ENCODE measurements at places on chromosomes 5 and 9.

DNA sequence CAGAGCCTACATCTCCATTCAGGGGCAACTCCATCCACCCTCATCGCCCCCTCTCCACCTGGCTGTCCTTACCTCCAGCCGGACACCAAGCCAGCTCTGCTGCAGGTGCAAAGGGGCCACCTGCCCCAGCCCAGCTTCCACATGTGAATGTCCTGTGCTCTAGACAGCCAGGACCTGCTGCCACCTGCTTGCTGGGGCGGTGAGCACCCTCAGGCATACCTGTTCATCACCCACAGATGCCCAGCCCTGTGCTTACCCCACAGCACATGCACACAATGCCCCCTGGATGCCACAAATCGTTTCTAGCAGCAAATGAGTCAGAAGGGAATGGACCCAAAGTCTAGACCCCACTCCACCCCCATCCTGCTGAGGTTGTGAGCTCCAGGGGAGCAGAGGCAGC is 13.3 kb upstream of the NKD2 start:
- peak; percentile 8 for DNase-seq

DNA sequence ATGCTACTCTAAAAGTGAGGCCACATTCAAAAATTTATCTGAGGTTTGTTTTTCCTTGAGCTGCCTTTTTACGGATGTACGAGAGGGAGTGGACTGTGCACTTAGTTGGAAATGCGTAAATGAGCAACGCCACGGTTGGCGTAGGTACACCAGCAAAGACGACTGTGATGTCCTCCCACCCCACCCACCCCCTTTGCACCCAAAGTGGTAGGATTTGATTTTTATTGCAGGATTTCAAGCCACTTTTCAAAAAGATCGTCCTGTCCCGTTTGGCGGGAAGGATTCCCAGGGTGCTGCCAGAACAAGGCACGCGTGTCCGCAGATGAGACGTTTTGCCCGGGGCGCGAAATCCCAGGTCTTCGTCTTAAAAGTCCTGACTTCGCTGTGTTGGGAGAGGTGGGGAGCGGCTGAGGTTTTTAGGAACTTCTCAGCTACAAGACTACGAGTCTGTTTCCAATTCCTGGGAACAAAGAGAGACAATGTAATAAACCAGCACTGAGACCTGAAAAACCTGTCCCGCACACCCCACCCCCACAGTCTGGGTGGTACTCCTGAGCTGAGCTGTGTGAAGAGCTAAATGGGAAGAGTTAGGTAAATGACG is 1.0 kb upstream of the TLE1 start:
- DNase-seq: no peak

DNA sequence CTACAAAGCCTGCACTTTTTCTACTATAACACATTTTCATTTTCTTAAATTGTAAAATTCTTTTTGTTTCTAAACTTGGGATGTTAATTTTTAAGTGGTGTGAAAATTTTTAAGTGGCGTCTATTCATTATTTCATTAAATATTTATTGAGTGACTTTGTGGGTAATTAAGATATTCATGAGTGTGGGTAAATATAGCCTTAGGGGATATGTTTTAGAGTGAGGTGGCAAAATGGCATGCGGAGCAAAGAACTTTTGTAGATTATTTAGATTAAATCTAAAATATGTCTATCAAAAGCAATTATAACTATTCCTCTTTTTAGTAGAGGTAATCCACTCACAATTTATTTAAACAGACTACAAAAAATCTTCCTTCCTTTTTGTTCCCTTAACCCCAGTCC is 188.4 kb downstream of the PCSK1 start:
- no peak for DNase-seq

DNA sequence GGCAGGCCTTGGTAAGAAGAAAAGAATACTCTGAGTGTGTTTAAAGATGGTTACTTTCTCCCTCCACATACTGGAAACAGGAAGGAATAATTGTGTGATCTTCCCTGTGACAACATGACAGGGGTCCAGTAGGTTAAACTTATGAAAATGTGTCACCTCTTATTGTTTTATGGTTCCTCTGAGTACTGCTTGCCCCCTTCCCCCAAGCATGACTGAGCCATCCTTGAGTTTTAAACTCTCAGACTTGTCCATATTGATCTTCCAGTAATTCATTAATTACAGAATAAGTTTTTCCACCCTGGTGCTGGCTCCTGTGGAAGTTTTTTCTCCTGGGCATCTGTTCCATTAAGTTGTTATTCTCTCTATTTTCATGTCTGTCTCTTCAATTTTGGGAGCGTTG is 95.8 kb downstream of the CNTLN start:
- DNase-seq: no peak

GRCh38 chr5:148702019-148702596 is 47.8 kb upstream of the HTR4 start:
- no peak for DNase-seq

- no peak for DNase-seq
Observed at GRCh38 chr9:106423575-106423974, 439.4 kb upstream of the ZNF462 start.

DNA sequence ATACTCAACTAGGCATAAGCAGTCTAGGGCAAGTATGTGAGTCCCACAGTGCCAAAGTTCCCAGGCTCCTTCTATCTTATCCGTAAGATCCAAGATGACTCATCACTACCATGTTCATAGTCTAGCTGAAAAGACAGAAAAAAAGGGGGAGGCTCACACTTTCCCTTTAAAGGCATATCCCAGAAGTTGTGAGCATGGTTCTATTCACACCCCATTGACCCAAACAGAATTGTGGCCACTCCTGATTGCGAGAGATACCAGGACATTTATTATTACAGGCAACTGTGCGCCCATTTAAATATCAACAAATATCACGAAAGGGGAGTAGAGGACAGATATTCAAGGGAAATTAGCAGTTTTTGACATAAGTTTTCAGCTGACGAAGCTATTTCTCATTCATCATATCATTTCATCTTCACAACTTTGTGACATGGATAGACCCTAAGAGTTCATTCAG is 8.1 kb upstream of the PFDN1 start:
- no peak for DNase-seq

DNA sequence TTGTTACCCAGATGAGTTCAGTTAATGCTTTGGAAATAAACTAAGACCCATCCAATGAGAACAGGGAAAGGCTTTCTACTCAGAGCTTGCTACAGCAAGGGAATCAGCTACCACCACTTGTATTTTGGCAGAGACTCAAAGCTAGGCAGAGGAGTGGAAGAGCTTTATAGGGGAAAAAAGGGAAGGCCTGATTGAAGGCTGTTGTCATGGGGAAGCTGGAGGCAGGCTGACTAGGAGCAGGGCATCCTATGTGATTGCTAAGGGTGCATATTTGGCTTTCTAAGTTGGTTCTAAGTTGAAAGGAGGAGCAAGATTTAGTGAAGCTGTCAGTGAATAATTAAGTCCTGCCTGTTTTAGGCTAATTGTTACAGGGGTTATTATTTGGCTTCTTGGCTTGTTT is 115.5 kb downstream of the PTTG1 start:
- no peak for DNase-seq

DNA sequence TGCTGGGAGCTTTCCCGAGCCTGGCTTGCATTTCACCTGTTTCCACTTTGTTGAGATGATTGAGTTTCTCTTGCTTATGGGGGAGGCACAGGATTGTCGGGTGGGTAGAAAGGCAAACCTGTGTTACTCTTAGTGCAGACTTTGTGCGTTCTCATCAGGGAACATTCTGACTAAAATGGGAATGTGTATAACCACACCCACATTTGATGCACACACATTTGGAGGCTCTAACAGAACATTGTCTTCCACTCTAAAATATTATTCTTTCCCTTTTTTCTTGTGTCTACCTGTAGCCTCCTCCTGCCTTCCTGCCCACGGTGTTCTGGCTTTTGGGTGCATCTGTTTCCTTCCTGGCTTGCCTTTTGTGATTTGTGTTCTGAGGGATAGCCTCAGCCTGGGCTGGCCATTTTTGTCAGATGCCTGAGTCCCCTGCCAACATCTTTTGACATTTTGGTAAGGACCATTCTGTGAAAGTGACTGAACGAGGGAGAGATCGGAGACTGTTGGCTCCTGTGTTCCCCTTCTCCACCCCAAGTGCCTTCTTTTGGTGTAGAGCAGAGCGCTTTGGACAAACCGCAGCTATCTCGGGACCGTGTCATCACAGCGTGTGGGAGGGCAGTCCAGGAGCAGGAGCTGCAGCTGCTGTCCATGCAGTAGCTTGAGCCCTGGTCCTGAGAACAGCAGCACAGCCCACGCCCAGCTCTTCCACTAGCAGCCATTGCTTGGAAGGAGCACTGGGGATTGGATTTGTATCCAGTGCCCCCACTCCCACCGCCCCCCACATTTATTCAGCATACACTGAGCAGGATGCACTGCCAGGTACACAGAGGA is 101.4 kb downstream of the ARHGAP26 start:
- DNase-seq: no peak

- DNase-seq: no peak
Observed at GRCh38 chr5:120354126-120354525, 110.0 kb upstream of the PRR16 start.

GRCh38 chr5:383621-384020 is 59.4 kb upstream of the EXOC3 start:
- no peak for DNase-seq

- DNase-seq: no peak
Observed at GRCh38 chr5:164435576-164435975, 930.2 kb downstream of the MAT2B start.

DNA sequence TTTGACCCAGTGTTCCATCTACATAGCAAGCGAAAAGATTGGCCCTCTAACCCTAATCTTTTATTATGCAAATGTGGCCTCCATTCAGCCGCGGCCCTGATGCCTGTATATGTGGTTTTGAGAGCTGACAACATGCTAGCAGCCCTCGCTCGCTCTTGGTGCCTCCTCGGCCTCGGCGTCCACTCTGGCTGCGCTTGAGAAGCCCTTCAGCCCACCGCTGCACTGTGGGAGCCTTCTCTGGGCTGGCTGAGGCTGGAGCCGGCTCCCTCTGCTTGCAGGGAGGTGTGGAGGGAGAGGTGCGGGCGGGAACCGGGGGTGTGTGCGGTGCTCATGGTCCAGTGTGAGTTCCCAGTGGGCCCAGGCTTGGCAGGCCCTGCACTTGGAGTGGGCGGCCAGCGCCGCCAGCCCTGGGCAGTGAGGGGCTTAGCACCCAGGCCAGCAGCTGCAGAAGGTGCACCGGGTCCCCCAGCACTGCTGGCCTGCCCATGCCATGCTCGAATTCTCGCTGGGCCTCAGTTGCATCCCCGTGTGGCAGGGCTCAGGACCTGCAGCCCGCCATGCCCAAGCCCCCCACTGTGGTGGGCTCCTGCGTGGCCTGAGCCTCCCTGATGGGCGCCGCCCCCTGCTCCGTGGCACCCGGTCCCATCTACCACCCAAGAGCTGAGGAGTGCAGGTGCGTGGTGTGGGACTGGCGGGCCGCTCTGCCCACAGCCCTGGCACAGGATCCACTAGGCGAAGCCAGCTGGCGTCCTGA is 757.5 kb upstream of the CTNND2 start:
- DNase-seq: no peak

- no peak for DNase-seq
Observed at GRCh38 chr5:98187945-98188344, 585.5 kb upstream of the RGMB start.

GRCh38 chr5:175195698-175196656 is 248.0 kb downstream of the DRD1 start:
- DNase-seq: no peak

GRCh38 chr5:143036146-143036927 is 266.2 kb downstream of the ARHGAP26 start:
- no peak for DNase-seq

GRCh38 chr5:124628721-124629596 is 117.5 kb downstream of the ZNF608 start:
- DNase-seq: no peak
